ENCODE measurements at places on chromosomes 12 and 14.

DNA sequence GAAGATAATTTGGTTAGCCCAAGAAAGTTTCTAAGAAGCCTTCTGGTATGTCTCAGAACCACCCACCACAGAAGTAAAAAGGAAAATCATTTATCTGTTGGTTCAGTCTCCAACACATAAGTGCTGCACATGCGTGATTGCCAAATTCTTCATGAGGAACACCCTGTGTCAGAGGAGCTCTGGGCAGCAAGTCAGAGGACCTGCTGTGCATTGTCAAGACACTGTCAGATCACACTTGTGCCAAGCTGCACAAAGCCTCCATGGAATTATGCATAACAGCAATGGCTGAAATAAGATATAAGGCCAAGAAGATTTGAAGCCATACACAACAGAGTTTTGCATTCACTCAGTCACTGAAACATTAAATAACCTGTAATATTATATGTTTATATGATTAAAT, 1304.7 kb upstream of the FLRT2 start:
- no peak for DNase-seq

- DNase-seq: no peak
Observed at GRCh38 chr14:87139299-87139698, 853.7 kb downstream of the GALC start.

DNA sequence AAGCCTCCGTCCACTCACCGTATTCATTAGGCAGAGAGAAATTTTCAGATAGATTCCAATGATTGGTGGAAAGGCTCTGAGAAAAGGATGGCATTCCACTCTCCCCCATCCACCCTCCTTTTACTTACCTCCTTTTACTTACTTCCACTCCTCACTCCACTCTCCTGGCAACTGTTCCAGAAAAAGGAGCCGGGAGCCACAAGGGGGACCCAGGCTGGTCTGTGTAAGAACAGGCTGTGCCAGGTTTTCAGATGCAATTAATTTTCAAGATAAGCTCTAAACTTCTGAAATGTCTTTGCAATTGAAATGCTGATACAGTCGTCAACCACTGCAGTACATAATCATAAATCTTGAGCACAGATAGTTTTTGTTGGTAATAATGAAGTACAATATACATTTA, 248.8 kb downstream of the ANO6 start:
- no peak for DNase-seq

DNA sequence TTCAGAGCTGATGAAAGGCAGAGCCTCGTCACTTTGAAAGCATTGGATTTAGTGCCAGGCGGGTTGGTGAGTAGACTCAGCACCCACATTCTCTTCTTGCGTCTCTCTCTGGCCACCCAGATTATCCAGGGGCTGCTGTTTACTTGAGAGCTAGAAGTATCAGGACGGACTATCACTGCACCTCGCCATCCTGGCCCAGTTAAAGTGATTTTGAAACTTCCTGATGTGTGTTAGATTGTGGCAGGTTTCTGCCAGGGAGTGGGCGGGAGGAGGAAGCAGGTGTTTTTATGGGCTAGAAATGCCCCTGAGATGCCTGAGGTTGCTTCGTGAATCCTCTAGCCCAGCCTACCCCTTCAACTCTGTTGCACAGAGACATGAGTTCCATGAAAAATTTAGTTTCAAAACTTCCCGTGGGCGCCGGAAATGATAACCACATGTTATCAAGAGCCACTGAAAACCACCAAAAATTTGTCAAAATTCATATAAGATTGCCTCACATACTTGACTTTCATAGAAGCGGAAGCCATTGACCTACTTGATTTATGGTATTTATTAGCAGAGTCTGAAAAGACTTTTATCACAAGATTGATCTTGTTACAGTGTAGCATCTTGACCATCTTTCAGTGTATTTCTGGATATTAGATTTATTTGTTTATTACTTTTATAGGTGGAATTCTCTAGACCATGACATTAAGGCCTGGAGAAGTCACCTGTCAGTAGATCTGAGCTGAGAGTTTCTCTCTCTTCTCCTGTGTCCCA, 466.0 kb downstream of the RAD51B start:
- no peak for DNase-seq

DNA sequence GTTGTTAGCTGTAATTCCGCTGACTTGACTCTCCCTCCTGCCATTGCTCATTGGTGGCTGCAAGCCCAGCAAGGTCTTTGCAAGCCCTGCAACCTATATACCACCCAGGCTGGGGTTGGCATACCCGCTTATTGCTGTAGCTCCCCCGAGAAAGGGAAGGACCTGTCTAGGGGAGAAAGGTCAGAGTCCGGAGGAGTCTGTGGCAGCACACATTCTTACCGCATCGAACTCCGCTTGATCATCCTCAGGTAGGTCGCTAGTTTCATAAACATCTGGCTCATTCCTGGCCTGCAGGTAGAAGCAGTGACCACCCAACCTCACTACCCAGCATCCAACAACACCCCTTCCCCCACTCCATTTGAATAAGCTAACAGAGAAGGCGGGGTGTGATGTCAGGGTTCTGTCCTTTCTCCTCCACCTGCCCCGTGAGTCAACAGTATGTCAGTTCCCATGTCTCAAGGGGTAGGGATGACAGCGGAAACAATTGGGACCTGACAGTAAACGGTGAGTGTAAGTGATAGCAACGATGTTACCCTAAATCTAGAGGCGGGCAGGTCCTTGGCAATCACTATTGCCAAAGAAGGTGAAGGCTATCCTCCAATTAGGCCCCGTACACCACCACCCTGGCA, 1.1 kb downstream of the DCTN2 start:
- DNase-seq: no peak

- no peak for DNase-seq
Observed at GRCh38 chr12:21848192-21848591, 73.7 kb upstream of the KCNJ8 start.

GRCh38 chr12:30863839-30864238, 62.7 kb upstream of the TSPAN11 start:
- DNase-seq: no peak

- DNase-seq: no peak
Observed at GRCh38 chr14:53758141-53758540, 198.5 kb downstream of the BMP4 start.
